ENCODE measurements at places on chromosomes 3 and 15. TPM values are rescaled to one million over a fixed set of nuclear protein-coding genes. Genes with fewer than 3 reads are reported as not detected.

DNA sequence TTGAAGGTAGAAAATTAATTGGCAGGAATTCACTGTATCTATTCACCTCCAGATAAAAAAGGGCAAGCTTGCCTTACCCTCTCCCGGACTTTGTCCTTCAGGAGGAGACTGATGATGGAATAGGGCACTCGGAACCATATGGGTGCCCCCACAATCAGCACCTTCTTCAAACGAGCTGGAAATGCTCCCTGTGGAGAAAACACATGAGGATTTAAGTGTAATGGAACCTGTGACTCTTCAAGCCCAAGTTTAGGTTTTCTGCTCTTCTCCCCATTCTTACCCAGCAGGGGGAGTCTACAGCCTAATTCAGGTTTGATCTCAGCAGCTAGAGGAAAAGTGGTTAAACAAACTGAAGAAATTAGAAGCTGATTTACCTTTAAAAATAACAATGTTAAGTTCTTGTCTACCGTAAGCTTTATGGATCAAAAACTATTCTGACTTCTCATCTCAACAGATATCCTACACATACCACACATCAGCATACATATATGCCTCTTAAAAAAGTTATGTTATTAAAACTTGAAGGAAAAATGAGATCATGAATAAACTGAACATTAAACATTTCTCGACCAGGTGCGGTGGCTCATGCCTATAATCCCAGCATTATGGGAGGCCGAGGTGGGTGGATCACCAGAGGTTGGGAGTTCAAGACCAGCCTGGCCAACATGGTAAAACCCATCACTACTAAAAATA is 57.5 kb upstream of the SIN3A start:
- no peak overlapping the region for H3K4me3 ChIP-seq
- H3K4me1 ChIP-seq, result peaks cover 4% of the 10 kb centered on the region
- peaks cover 57% of the 10 kb centered on the region for H3K36me3 ChIP-seq
- no peak for DNase-seq
- no peak overlapping the region for H3K27ac ChIP-seq

- no peaks in the 10 kb centered on the region for H3K27me3 ChIP-seq
- H3K27ac ChIP-seq, result no peak overlapping the region
- H3K4me3 ChIP-seq, result no peak overlapping the region
- no peaks in the 10 kb centered on the region for H3K36me3 ChIP-seq
- no peak for DNase-seq
- H3K4me1 ChIP-seq, result peaks cover 3% of the 10 kb centered on the region
Observed at GRCh38 chr15:33963831-33964664, 4.2 kb upstream of the CHRM5 start.

DNA sequence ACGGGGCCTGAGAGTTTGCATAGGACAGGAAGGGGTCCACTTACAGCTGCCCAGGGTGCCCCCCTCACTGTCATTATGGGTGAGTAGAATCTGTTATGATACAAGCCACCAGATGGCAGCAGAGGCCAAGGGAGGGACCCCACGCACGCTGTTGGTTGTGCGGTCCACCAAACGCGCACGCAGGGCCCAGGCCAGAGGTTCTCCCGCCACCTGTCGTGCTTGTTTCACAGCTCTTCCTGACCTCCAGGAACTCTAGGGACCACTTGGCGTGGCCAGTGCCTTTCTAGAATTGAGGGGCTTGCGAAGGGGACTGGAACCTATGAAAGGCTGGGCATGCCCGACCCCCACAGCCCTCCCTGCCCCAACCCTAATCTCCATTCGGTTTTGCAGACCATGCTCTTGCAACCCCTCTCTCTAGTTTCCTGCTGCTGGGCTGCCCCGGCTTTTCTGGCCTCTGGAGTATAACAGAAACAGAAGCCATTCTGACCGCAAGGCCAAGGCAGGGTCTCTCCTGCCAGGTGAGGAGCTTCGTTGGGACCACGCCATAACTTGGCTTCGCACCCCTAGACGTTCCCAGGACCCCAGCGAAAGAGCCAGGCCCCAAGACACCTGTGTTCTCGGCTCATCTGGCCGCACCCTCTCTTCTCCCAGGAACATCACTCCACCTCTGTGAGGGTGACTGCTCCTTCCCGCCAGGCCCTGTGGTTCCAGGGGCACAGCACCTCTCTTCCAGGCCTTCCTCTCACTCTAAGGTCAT is 46.0 kb downstream of the ALDH1L1 start:
- peaks cover 6% of the 10 kb centered on the region for H3K27me3 ChIP-seq
- H3K4me3 ChIP-seq, result no peak overlapping the region
- H3K27ac ChIP-seq, result no peak overlapping the region
- no peaks in the 10 kb centered on the region for H3K36me3 ChIP-seq
- DNase-seq, result peak; percentile 63
- peaks cover 5% of the 10 kb centered on the region for H3K4me1 ChIP-seq

- no peaks in the 10 kb centered on the region for H3K36me3 ChIP-seq
- H3K4me1 ChIP-seq, result no peaks in the 10 kb centered on the region
- H3K27ac ChIP-seq, result no peak overlapping the region
- no peaks in the 10 kb centered on the region for H3K27me3 ChIP-seq
Observed at GRCh38 chr3:72068621-72069020, 283.7 kb upstream of the PROK2 start.

- H3K4me3 ChIP-seq, result no peak overlapping the region
- H3K4me1 ChIP-seq, result peaks cover 37% of the 10 kb centered on the region
- no peaks in the 10 kb centered on the region for H3K36me3 ChIP-seq
- no peak overlapping the region for H3K27ac ChIP-seq
- peak; percentile 25 for DNase-seq
Observed at GRCh38 chr3:129829640-129830039, 63.9 kb downstream of the TMCC1 start.

- H3K27ac ChIP-seq, result no peak overlapping the region
- H3K27me3 ChIP-seq, result no peaks in the 10 kb centered on the region
- H3K4me1 ChIP-seq, result peaks cover 17% of the 10 kb centered on the region
- no peak for DNase-seq
Observed at GRCh38 chr3:40745381-40746106, 220.8 kb downstream of the ZNF621 start.

- H3K36me3 ChIP-seq, result peaks cover 15% of the 10 kb centered on the region
- peak overlapping the region; percentile 46 for H3K4me3 ChIP-seq
- H3K27me3 ChIP-seq, result no peaks in the 10 kb centered on the region
Observed at GRCh38 chr3:52372822-52373504, 56.8 kb downstream of the DNAH1 start.

DNA sequence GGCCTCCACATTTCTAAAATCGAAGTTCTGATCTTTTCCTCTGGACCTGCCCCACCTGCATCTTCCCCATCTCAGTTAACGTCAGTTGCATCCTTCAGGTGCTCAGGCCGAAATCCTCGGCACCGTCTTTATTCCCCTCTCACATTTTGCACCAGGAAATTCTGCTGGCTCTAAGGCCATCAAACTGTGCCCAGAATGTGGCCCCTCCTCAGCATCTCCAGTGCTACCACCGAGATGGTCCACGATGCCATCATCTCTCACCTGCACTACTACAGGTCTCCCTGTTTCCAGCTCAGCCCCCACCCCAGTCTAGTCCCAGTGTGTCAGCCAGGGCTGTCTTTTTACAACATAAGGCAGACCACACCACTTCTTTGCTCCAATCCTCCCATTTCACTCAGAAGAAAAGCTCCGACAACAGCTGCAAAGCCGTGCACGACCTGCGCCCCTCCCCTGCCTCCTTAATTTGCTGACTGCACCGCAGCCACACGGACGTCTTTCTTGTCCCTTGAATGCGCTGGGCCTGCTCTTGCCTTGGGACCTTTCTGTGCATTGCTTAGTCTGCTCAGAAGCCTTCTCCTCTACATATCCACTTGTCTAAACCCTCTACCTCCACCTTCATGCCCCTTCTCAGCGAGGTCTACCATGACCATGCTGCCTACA is 14.4 kb downstream of the MUC20 start:
- H3K27me3 ChIP-seq, result no peaks in the 10 kb centered on the region
- no peak overlapping the region for H3K4me3 ChIP-seq
- H3K27ac ChIP-seq, result no peak overlapping the region
- DNase-seq, result no peak
- peaks cover 6% of the 10 kb centered on the region for H3K4me1 ChIP-seq
- H3K36me3 ChIP-seq, result peaks cover 77% of the 10 kb centered on the region

- peaks cover 79% of the 10 kb centered on the region for H3K4me1 ChIP-seq
- no peaks in the 10 kb centered on the region for H3K27me3 ChIP-seq
- no peak for DNase-seq
- H3K4me3 ChIP-seq, result no peak overlapping the region
- peak overlapping the region; percentile 79 for H3K27ac ChIP-seq
Observed at GRCh38 chr3:25508433-25508832, 80.4 kb downstream of the RARB start.

DNA sequence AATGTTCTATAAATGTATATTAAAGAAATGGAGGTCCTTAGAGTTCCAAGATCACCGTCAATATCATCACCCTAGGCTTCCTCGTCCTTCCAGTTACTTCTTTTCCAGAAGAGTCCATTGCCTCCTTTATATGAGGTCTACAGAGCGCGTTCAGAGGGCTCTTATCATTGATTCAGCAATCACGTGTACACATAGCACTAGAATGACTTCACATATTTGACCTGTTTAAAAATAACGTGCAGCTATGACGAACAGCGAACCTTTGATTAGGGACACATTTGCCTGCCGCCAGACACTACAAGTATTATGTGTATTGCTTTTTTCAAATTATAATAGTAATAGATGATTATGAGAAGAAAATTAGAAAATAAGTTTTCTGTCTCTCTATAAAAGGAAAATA is 26.0 kb downstream of the IGF1R start:
- no peak overlapping the region for H3K4me3 ChIP-seq
- DNase-seq, result no peak
- no peaks in the 10 kb centered on the region for H3K36me3 ChIP-seq
- peaks cover 93% of the 10 kb centered on the region for H3K4me1 ChIP-seq
- peak overlapping the region; percentile 80 for H3K27ac ChIP-seq

GRCh38 chr3:106348139-106348690 is 479.4 kb upstream of the CBLB start:
- H3K4me3 ChIP-seq, result no peak overlapping the region
- peaks cover 7% of the 10 kb centered on the region for H3K4me1 ChIP-seq
- no peak overlapping the region for H3K27ac ChIP-seq
- H3K36me3 ChIP-seq, result no peaks in the 10 kb centered on the region
- DNase-seq, result no peak

GRCh38 chr15:72850833-72851232 is 67.3 kb upstream of the ADPGK start:
- H3K27me3 ChIP-seq, result peaks cover 69% of the 10 kb centered on the region
- H3K36me3 ChIP-seq, result no peaks in the 10 kb centered on the region
- H3K27ac ChIP-seq, result no peak overlapping the region

DNA sequence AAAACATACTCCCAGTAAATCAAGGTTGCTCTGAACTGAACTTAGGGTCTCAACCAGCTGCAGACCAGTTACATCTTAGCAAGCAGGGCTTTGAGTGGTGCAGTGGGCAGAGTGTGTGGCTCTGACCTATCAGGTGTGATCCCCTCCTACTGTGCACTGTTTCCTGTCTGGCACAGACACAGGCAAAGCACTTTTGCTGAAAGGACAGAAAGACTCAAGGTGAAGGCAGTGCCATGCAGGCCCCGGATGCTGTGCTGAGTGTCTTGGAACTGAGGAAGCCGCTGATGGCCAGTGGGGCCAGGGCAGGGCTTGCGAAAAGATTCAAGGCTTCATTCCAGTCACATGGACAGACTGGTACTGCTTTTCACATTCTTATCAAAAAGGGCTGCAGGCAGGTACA is 85.2 kb downstream of the CACNA1D start:
- H3K4me3 ChIP-seq, result no peak overlapping the region
- H3K4me1 ChIP-seq, result no peaks in the 10 kb centered on the region
- no peaks in the 10 kb centered on the region for H3K36me3 ChIP-seq
- no peak overlapping the region for H3K27ac ChIP-seq

DNA sequence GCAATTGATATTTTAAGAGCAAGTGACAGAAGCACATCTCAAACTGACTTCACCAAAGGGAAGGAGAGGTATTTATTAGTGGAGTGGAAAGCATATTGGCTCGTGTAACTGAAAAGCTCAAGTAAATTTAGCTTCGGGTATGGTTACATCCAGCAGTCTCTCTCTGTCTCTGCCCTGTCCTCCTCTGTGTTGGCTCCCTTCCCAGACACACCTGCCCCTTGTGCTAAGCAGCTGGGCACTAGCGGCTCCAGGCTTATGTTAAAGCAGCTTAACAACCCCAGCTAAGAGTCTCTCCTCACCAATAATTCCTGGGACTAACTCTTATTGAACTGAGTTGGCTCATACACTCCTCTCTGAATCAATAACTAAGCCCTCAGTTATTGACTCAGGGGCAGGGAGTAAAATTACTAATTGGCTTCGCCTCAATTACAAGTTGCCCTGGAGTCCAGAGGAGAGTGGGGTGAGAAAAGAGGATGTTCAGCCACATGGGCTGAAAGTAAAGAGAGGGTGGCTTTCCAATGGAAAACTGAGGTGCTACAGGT is 12.8 kb upstream of the SH3BP5 start:
- H3K36me3 ChIP-seq, result no peaks in the 10 kb centered on the region
- H3K4me1 ChIP-seq, result no peaks in the 10 kb centered on the region
- H3K27me3 ChIP-seq, result no peaks in the 10 kb centered on the region
- H3K27ac ChIP-seq, result no peak overlapping the region

DNA sequence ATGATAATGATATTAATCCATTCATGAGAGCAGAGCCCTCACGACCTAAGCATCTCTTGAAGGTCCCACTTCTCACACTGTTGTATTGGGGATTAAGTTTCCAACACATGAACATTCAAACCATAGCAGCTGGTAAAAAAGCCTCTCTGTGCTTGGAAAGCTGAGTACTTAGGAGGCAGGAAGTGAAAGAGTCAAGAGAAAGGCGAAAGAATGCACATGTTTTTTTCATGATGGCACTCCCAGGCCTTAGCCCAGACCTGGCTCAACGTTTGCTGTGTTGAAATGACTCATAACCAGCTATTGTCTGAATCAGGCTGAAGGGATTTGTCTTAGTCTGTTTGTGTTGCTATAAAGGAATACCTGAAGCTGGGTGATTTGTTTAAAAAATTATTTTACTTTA is 84.4 kb upstream of the RGMA start:
- DNase-seq, result no peak
- H3K27me3 ChIP-seq, result peaks cover 2% of the 10 kb centered on the region
- H3K36me3 ChIP-seq, result no peaks in the 10 kb centered on the region

DNA sequence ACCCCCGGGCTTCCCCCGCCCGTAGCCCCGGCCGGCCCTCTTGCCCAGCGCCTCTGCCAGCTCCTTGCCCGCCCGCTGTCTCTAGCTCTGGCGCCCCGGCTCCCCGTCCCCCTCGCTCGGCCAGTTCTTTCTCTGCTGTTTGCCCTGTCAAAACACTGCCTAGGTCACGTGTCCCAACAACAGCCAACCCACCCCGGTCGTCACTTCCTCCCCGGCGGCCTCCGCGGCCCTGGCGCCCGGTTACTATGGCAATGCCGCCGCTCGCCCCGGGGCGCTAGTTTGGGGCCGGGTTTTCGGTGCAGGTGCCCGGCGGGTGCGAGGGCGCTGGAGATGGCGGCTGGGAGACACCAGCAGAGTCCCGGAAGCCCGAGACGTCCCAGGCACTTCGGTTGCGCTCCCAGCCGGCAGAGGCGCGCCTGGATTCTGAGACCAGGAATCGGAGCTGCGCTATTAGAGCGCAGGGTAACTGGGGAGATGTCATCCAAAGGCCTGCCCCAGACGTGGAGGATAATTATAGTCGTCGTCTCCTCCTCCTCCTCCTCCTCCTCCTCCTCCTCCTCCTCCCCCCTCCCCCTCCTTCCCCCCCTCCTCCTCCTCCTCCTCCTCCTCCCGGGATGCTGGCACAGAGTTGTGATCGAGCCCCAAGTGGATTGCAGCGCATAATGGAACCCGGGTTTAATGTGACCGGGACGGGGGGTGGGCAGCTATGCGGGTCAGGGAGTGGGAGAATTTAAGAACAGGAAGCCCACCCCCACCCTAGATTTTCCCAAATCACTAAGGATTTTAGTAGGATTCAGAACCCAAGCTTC is at the start of gene ATOSA:
Gene ATOSA (minus strand): TSS at position 157 of the 809 bp plus-strand sequence. CDS start 1,367 bp downstream, outside the sequence.
- peaks cover 62% of the 10 kb centered on the region for H3K4me1 ChIP-seq
- H3K27ac ChIP-seq, result peak within 1 kb of the TSS; percentile 98
- DNase-seq, result peak; percentile 91
- no peaks in the 10 kb centered on the region for H3K27me3 ChIP-seq
- peak within 1 kb of the TSS; percentile 96 for H3K4me3 ChIP-seq

GPR171 gene
- not detected for total RNA-seq

GPR149 gene
- total RNA-seq, result not detected

NEK10 gene
- 11.5 TPM for total RNA-seq

TNIK gene
- 28.6 TPM for total RNA-seq

CLDN18 gene
- total RNA-seq, result not detected

Measured in left ventricle myocardium inferior (tissue), 1 donor.